ENCODE measurements at places on chromosomes 16 and 17.

GRCh38 chr17:6642592-6642991, 1.7 kb downstream of the TXNDC17 start:
- no peak for DNase-seq

DNA sequence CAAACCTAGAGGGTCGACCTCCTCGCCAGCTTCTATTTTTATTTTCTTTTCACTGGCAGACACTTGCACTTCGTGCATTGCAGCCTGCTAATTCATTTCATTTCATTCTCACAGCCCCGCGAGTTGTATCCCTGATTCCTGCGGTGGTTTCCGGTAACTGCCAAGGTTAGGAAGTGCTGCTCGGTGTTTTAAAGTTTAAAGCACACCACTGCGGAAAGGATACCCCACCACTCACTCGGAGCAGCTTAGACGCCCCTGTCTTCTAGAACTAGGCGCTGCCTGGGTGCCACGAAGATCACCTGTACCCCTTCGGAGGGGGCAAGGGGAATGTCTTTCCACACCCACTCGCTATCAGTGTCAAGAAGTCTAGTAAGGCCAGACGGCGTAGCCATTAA, 509 bp downstream of the CNEP1R1 start:
- peak; percentile 55 for DNase-seq

GRCh38 chr17:58756246-58757161, 850 bp downstream of the PPM1E start:
- DNase-seq = no peak

GRCh38 chr17:34607917-34608316, 28.5 kb downstream of the TMEM132E start:
- no peak for DNase-seq

DNA sequence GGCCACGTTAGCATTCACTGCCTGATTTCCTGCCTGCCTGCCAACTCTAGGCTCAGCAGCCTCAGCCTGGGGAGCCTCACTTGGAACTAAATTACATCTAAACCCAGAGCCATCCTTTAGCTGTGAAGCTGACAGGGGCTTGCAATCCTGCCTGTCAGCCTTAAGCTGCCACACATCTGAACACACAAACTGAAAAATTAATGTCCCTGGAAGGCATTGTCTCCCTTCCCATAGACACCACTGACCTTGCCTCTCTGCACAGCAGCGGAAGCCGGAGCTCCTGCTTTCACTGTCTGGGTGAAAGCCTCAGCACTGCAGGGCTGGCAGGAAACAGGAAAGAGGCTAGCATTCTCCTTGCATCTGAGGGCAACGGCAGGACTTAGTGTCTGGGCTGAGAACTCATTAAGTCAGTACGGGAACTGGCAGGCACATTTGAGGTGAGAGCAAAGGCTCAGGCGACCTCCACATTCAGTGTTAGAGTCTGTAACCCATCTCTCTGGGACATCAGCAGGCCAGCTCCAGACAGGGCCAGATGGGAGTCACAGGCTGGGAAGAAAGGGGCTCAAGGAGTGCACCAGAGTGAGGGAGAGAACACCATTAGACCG, 452.4 kb upstream of the C16orf82 start:
- no peak for DNase-seq

DNA sequence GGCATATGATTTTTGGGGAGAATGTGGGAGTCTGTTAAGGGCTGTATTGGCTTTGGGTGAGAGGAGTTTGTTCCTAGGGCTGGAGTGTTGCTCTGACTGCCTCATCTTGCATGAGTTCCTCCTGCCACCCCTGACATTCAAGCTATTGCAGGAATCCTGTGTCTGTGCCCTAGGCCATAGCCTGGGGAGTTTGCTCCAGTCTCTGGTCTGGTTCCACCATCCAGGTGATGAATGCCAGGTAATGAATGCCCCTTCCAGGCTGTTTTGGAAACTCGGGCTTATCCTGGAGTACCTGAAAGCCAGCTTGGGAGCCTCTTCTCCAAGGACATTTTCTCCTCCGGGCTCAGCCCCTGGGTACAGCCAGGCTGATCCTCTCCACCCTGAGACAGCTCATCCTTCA, 117.0 kb upstream of the IRX3 start:
- no peak for DNase-seq

- DNase-seq = peak; percentile 10
Measured at GRCh38 chr16:78566397-78567073, 467.1 kb downstream of the WWOX start.

DNA sequence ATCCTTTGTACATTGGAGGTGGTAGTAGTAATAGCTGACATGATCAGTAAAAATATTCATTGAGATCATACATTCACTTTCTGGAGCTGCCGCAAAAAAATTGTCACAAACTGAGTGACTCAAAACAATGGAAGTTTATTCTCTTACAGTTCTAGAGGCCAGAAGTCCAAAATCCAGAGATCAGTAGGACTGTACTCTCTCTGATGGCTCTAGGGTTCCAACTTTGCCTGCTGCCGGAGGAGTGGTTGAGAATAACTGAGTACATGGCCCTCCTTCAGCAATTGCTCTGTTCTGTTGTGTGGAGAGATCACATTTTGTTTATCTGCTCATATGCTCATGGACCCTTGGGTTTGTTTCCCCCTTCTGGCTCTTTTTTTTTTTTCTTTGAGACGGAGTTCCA, 23.5 kb downstream of the ABAT start:
- DNase-seq = no peak

Measured in natural killer cell (primary cell).